NCI-H146 (cell line): ENCODE measurements at places on chromosomes 2 and 18.

GRCh38 chr2:239064253-239064652 lies 216.4 kb downstream of the TWIST2 start:
- no peak for DNase-seq

DNA sequence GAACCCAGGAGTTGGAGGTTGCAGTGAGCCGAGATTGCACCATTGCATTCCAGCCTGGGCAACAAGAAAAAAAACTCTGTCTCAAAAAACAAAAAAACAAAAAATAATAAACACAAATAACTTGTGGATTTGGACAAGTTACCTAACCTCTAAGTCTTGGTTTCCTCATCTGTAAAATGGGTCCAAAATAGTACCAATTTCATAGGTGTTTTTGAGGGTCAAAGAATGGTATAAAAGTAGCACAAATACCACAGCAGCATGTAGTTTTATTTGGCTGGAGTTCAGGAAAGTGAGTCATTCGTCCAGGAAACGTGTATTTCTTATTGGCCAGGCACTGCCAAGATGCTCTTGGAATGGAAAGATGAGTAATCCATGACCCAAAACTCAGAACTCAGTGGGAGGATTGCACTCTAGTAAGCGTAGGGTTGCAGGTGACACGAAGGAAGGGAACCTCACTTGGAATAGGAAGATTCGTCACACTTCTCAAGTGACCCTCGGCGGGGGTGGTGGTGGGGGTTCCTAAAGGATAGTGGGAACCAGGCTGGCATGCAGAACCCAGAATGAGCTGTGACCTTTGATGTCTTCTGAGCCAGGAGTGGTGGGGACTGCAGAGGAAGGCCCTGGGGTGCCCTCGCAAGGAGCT lies 24.4 kb downstream of the GRHL1 start:
- DNase-seq: no peak

GRCh38 chr2:134715932-134716643 lies 2.7 kb downstream of the TMEM163 start:
- no peak for DNase-seq

DNA sequence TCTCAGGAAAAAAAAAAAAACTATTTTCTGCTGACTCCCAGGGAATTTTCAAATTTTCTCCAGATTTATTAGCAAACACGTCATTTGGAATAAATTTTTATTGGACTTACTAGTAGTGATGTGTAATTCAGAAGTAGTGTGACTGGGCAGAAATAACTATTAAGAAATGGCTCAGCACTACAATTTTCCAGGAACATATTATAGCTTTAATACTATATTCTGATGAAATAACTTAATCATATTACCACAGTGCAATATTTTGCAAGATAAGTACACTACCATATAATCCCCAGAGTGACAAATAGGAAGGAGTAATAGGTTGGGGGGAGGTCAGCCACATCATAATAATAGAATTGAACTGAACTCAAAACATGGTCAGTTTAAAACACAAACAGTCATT lies 19.7 kb upstream of the TNFAIP6 start:
- DNase-seq: no peak

DNA sequence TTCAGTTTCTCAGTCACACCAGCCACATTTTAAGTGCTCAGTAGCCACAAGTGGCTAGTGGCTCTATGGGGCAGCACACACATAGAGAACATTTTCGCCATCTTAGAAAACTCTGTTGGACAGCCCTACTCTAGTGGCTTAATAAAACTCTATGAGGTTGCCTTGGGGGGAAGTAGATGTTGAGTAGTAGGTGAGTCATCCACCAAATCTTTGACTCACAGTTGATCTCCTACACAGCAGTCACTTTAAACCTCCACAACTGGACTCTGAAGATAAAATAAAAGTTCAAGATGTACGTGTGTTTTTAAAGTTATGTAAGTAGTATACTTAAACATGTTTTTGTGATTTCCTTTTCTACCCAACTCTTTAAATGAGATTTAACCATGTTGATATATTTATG lies 379.0 kb downstream of the SETBP1 start:
- DNase-seq: no peak

DNA sequence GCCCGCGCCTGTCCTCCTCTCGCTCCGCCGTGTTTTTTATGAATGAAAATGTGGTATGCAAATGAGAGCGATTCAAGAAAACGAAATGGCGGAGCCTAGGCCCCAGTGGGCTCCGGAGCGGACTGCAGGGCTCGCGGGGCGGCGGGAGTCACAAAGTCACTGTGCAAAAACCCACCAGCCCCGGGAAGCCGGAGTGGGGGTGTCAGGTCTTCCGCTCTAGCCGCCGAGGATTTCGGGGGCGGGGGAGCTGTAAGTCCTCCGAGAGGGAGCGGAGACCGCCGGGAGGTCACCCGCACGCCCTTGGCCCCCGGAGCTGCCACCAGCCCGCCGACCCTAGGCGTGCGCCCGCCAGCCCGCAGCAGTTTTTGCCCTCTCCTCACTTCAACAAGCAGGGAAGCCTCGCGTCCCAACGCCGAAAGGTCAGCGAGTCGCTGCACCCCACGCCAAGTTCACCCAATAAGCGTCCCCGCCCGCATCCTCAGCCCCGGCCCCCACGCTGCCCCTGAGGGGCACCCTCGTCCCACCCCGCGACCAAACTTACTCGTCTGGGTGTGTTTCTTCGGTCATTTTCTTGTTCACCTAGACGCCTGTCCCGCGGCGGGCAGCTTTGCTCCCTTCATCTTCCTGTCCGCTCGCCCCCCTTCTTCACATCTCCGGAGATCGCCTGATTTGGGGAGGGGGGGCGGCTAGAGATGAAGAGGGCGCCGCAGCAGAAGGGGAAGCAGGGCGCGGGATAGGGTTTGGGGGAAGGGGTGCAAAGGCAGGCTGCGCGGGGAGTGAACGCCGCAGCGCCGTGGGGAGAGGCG lies 775 bp downstream of the SPRED2 start:
- peak; percentile 75 for DNase-seq

- DNase-seq: no peak
Observed at GRCh38 chr2:221308507-221309066, 263.5 kb downstream of the EPHA4 start.

GRCh38 chr2:124666976-124667375 lies 641.9 kb downstream of the CNTNAP5 start:
- DNase-seq: peak; percentile 69

DNA sequence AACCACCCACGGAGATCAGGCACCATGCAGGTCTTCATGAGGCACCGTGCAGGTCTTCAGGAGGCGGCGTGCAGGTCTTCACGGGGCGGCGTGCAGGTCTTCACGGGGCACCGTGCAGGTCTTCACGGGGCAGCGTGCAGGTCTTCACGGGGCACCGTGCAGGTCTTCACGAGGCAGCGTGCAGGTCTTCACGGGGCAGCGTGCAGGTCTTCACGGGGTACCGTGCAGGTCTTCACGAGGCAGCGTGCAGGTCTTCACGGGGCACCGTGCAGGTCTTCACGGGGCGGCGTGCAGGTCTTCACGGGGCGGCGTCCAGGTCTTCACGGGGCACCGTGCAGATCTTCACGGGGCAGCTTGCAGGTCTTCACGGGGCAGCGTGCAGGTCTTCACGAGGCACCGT lies 350.4 kb upstream of the PKDCC start:
- no peak for DNase-seq

GRCh38 chr2:95048825-95049682 lies 23.5 kb downstream of the MAL start:
- no peak for DNase-seq

DNA sequence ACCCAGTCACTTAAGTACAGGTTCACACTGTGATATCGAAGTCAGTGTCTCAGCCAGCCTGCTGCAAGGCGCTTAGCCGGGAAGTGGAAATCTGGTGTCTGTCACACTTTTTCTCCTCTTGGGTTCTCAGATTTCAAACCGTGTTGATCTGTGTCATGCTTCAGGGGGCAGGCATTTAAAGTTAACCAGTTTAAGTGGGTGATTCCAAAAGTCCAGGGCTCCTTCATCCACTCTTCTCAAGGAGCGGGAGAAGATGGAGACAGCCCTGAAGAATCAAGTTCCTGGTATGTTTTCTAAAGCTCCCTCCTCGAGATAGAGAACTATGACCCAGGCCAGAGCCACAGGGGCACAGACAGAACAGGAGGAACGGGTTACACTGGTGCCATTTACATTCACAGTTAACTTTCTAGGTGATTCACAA lies 331.7 kb downstream of the GBX2 start:
- no peak for DNase-seq

GRCh38 chr2:239145106-239145505 lies 255.7 kb downstream of the HDAC4 start:
- DNase-seq: no peak

DNA sequence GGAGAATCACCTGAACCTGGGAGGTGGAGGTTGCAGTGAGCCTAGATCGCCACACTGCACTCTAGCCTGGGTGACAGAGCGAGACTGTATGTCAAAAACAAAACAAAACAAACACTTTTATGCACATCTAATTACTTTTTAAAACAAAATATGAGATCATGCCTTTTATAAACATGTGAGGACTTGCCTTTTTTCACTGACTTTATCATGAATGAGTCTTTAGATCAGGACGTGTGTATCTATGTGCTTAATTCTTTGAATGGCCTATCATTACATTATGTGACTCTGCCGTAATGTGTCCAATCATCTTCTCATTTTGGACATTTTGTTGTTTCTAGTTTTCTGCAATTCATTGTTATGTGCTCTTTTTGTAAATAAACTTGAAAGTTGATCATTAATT lies 58.7 kb downstream of the FAM117B start:
- DNase-seq: no peak

DNA sequence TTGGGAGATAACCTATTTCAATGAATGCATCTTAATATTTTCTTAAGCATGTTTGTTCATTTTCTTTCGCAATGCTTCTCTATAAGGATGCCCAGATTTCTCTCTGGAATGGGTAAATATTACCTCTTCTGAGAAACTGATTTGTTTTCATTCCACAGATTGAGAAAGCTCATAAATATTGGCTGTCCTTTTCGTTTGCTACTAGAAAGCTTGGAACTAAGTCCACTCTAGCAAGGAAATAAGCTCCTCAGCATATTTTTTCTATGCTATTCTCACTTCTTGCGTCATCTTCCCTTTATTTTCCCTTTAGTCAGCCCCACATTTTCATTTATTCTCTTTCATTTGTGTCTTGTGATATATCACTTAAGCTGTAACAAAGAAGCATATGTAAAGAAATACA lies 76.3 kb downstream of the ANTXR1 start:
- DNase-seq: no peak

GRCh38 chr18:79723036-79723435 lies 43.4 kb downstream of the CTDP1 start:
- DNase-seq: no peak

DNA sequence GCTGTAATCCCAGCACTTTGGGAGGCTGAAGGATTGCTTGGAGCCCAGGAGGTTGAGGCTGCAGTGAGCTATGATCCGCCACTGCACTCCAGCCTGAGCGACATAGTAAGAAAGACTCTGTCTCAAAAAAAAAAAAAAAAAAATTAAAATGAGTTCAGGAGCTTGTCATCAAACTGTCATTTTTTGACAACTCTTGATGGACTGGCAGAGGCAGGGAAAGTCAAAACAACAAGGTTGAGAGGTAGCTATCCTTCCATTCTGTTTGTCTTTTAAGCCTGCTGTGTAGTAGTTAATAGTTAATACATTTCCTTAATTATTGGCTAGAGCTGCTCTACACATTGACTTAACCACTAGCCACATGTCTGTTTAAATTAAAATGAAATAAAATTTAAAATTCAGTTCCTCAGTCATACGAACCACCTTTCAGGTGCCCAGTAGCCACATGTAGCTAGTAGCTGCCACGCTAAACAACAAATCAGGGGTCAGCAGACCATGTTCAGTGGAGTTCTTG lies 22.7 kb downstream of the DPYSL5 start:
- DNase-seq: no peak

DNA sequence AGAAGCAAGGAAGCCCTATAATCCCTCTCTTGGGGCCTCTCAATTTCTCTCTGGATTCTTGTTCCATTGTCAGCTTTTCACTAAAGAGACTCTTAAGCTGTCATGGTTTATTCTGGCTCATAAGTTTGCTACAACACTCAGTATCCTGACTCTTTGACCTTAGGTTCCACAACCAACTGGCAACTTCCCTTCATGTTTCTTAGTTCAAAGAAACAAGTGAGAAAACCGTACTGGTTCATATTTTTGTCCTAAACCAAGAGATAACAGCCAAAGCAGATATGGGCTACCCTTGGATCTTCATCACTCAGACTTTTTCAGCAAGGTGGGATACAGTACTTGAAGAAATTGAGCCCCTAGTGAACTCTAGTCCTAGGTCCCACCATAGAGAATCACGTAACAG lies 109.9 kb upstream of the CRIM1 start:
- DNase-seq: no peak

GRCh38 chr2:33086400-33087015 lies 139.8 kb downstream of the LTBP1 start:
- DNase-seq: no peak

DNA sequence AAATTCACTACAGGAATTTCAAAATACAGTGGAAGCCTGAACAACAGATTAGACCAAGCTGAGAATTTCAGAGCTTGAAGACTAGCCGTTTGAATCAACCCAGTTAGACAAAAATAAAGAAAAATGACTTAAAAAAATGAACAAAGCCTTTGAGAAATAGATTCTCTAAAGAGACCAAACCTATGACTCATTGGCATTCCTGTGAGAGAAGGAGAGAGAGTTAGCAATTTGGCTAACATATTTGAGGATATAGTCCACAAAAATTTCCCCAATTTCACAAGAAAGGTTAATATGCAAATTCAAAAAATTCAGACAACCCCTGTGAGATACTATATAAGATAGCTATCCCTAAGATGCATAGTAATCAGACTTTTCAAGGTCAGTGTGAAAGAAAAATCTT lies 78.0 kb downstream of the MYO3B start:
- DNase-seq: no peak

DNA sequence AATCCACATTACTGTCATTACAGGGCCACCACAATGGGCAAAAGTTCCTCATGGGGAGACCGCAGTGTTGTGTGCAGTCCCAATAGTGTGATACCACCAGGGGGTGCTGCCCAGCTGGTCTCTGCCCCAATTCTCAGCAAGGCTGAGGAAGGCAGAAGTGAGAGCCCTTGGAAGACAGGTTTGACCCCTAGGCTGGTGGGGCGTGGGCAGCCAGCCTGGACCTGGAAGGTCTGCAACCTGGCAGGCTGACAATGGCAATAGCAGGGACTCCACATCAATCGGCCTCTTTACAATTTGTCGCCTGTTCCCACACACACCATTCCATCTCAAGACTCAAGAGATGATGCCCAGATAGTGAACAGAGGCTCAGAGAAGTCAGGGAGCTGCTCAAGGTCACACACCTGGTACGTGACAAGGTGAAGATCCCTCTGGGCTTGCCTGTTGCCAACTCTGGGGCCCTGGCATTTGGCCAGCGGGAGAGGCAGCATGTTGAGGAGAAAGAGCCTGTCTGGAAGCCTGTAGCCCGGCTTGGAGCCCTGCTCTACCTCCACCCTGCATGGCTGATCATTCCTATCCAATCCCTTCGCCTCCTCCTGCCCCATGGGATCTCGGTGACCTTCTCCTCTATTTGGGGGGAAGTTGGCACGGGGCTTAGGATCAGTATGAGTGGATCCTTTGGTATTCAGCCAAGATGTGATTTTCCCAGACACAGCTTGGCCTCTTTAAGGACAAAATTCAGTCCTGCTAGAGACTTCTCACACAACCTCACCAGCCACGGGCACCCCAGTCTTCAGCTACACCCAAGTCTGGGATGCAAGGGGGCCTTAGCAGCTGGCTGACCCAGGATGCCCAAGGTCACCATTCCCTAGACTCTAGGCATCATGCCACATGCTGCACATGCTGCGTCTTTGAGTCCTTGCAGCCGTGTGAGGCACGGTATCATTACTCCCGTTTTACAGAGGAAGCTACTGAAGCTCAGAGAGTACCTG lies 2.9 kb upstream of the ATOH8 start:
- DNase-seq: peak; percentile 50
